WTC11 (cell line): ENCODE measurements at places on chromosomes 5 and 9. TPM values are rescaled to one million over a fixed set of nuclear protein-coding genes. Genes with fewer than 3 reads are reported as not detected.

The LSM11 gene
- 5.2 to 5.8 TPM (median 5.4 TPM) in 3 replicates for total RNA-seq

- H3K27ac ChIP-seq: no peak overlapping the region
- H3K27me3 ChIP-seq: no peaks in the 10 kb centered on the region
- H3K36me3 ChIP-seq: peaks cover 14% of the 10 kb centered on the region
- DNase-seq: no peak
- H3K4me1 ChIP-seq: peaks cover 33% of the 10 kb centered on the region
- H3K4me3 ChIP-seq: no peak overlapping the region
These were observed 211.8 kb downstream of the DCP2 start for GRCh38 chr5:113188436-113188835.

The NME5 gene
- 0.74 to 0.89 TPM in 2 of 3 replicates, not detected in the other for total RNA-seq

DNA sequence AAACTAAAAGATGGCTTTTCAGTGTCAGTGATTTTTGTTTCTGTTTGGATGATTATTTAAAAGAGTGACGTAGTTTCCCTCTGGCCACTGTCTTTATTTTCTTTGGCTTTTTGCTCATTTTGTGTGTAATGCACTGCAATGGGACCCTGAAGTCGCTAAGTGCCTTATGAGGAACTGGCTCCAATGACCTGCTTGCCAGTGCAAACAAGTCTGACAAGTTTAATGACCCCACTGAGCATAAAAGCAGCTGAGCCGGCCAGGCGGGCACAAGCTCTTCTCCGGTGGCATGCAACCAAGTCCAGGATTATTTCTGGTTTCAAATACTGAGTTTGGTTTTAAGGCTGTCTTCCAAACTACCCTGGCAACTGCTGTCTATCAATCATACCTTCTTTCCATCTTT, 15.6 kb upstream of the GNA14 start:
- H3K4me3 ChIP-seq: no peak overlapping the region
- H3K36me3 ChIP-seq: no peaks in the 10 kb centered on the region
- H3K27me3 ChIP-seq: no peaks in the 10 kb centered on the region
- no peak for DNase-seq

DNA sequence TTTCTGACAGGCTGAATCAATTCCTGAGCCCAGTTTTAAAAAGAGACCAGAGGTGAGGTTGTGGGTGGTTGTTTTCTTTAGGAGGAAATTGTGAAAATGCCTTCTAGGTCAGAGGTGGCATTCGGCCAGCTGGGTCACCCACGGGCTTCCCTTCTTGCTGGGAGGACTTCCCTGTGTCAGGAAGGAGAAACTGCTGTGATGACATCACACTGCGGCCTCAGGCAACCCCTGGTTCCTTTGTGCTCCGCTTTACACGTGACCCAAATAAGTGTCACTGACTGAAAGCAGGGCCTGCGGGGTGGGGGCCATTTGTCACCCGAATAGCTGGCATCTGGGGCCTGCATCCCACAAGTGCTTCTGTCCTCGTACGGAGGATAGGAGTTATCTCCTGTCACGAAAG, 39.7 kb downstream of the FABP6 start:
- H3K27me3 ChIP-seq: no peaks in the 10 kb centered on the region; the same call in 1 of the 2 replicates
- no peak for DNase-seq
- H3K4me1 ChIP-seq: peaks cover 61% of the 10 kb centered on the region
- no peak overlapping the region for H3K4me3 ChIP-seq
- 0 out of 2 replicates have a peak overlapping the region, but pooled peaks have one; percentile 38 for H3K27ac ChIP-seq
- peaks cover 8% of the 10 kb centered on the region for H3K36me3 ChIP-seq

DNA sequence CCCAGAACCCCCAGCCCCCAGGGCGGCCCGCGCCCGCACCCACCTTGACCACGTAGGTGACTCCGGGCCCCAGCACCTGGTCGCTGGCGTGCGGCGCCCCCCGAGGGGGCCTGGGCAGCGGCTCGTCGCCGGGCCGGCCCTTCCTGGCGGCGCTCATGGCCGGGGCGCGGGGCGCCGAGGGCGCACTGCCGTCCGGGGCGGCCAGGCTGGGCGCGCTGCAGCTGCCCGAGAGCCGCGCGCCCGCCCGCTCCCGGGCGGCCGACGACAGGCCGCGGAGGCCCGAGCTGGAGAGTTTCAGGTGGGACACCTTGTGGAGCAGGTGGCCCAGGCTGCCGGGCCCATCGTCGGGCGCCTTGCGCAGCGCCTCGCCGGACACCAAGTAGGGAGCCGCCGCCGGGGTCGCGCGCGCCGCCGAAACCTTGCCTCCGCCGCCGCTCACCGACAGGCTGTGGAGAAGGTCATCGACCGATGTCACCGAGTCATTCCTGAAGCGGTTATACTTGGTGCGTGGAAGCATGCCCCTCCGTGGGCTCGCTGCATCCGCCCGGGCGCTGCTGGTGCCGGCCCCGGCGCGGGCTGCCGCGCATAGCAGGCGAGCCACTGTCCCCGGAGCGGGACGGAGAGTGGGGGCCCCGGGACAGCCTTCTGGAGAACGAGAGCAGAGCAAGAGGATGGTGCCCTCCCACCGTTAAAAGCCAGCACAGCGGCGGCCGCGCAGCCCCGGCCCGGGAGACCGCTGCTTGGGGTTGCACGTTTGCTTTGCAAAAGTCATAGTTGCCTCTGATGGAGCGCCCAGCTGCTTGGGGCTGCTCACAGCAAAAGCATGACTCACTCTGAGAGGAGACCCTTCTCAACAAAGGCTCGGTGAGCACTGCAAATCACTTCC, at the start of gene SHC3:
Gene SHC3 (minus strand): TSS at position 875 of the 886 bp plus-strand sequence. CDS start 358 bp downstream, at position 517.
- H3K36me3 ChIP-seq: no peaks in the 10 kb centered on the region
- H3K27ac ChIP-seq: peak within 1 kb of the TSS; percentile 99
- H3K4me1 ChIP-seq: peaks cover 54% of the 10 kb centered on the region
- H3K27me3 ChIP-seq: peaks cover 22% of the 10 kb centered on the region
